Osteoblast (primary cell): ENCODE measurements at places on chromosomes 1 and 21. TPM values are rescaled to one million over a fixed set of nuclear protein-coding genes. Genes with fewer than 3 reads are reported as not detected.
A peak's percentile ranks its signal among the peaks of the same experiment; 100 is the strongest.

ADAMTS4 gene
- total RNA-seq: 1.4 and 3.5 TPM in 2 replicates

GRCh38 chr1:50978852-50979781 is 9.1 kb downstream of the CDKN2C start:
- peak overlapping the region; percentile 83 for H3K27ac ChIP-seq
- peaks cover 28% of the 10 kb centered on the region for H3K4me1 ChIP-seq
- no peaks in the 10 kb centered on the region for H3K36me3 ChIP-seq

DNA sequence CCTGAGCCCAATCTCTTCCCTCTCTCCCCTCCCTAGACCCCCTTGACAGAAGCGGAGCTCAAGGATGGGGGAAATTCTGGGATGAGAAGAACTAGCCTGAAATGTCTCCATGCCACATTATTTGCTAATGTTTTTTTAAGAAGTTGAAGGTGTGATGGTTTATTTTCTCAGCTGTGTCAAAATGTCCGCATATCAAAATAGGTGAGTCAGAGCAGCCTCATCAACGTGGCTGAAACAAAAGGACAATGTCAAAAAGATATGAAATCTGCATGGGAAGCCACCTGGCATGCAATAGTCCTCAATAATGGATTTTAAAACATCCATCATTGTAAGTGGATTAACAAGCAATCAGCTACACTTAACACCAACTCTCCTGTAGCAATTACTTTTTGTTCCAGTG is 101.4 kb downstream of the BEND5 start:
- DNase-seq: no peak
- H3K4me3 ChIP-seq: no peak overlapping the region

GRCh38 chr1:106406114-106406513 is 650.4 kb upstream of the PRMT6 start:
- H3K36me3 ChIP-seq: no peaks in the 10 kb centered on the region
- no peaks in the 10 kb centered on the region for H3K4me1 ChIP-seq
- no peak overlapping the region for H3K27ac ChIP-seq
- H3K27me3 ChIP-seq: no peaks in the 10 kb centered on the region

FCRL6 gene
- not detected in 2 replicates for total RNA-seq

DNA sequence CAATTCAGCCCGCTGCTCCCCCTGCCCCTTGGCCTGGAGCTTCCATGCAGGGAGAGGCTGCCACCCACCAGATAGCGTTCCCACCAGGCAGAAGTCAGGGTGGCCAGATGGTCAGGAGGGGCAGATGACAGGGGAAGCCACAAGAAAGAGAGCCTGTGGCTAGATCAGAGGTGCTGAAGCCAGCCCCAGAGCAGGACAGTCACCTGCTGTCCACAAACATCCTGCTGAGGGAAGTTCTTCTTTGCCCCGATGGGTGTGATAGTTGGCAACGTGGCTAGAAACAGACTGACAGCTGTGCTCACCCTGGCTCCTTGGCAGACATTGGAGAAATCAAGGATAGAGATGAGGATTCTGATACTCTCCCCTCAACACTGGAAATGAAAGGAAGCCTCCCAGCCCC is 27.2 kb upstream of the SRP9 start:
- no peak for DNase-seq
- H3K27me3 ChIP-seq: no peaks in the 10 kb centered on the region
- H3K27ac ChIP-seq: no peak overlapping the region
- H3K36me3 ChIP-seq: no peaks in the 10 kb centered on the region
- no peak overlapping the region for H3K4me3 ChIP-seq

SHE gene
- not detected in 2 replicates for total RNA-seq

DNA sequence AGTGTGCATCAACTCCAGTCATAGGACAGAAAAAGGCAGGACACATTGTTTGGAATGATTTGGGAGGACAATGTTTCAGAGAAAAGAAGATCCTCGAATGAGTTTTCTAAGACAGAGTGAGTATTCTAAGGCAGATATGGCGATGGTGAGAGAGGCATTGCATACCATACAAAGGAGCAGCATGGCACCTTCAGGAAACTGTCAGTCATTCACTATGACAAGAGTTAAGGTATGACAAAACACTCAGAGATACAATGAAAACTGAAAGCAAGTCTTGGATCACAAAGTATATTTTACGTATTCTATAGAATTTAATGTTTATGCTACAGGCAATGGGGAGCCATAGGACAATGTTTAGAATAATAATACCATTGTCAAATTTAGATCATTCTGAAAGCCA is 337.4 kb upstream of the LYPLAL1 start:
- no peak for DNase-seq
- no peaks in the 10 kb centered on the region for H3K4me1 ChIP-seq
- H3K27ac ChIP-seq: no peak overlapping the region
- H3K4me3 ChIP-seq: no peak overlapping the region

GRCh38 chr1:39833621-39834385 is 45.1 kb upstream of the BMP8B start:
- H3K4me3 ChIP-seq: no peak overlapping the region
- no peaks in the 10 kb centered on the region for H3K4me1 ChIP-seq
- no peak overlapping the region for H3K27ac ChIP-seq

DNA sequence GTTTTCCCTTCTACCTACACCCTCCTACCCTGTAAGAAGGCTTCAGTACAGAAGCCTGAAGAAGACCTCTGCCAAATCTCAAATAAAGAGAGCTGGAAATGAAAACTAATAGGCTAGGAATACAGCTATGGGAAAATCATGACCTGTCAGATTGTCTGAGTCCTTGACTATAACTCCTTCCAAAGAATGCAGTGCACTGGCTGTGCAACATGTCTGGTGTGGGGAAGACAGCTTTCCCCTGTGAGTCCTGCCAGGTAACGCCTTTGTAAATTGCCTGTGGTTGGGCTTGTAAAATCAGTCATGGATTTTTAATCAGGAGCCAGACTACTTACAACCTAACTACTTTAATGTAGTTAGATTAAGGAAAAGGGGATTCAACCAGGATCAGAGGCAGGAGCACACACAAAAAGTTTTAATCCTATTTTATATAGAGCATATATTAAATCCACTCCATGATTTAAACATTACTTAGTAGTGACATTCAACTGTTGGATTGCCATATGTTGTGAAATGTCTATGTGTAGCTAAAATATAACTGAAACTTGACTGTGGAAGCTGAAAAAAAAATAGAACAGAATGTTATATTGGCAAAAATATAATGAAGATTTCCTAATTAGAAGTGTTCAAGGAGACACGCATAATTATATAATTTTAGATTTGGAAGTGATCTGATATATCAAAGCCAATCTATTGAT is 1667.8 kb downstream of the KCNT2 start:
- no peak overlapping the region for H3K4me3 ChIP-seq
- no peak for DNase-seq
- no peaks in the 10 kb centered on the region for H3K36me3 ChIP-seq
- H3K27ac ChIP-seq: no peak overlapping the region
- no peaks in the 10 kb centered on the region for H3K27me3 ChIP-seq
- no peaks in the 10 kb centered on the region for H3K4me1 ChIP-seq

SPATA1 gene
- 1.8 and 2.1 TPM in 2 replicates for total RNA-seq

- no peak overlapping the region for H3K4me3 ChIP-seq
- peaks cover 24% of the 10 kb centered on the region for H3K4me1 ChIP-seq
- no peak for DNase-seq
Measured at GRCh38 chr1:182611787-182612186, 7.6 kb upstream of the RGS16 start.

AK2 gene
- total RNA-seq: 89.3 and 139 TPM in 2 replicates

OR2L5 gene
- total RNA-seq: not detected in 2 replicates

- peak; percentile 39 for DNase-seq
- no peak overlapping the region for H3K4me3 ChIP-seq
- H3K27ac ChIP-seq: no peak overlapping the region
- no peaks in the 10 kb centered on the region for H3K27me3 ChIP-seq
Measured at GRCh38 chr1:167301355-167301754, 80.7 kb downstream of the POU2F1 start.

- no peaks in the 10 kb centered on the region for H3K27me3 ChIP-seq
- DNase-seq: peak; percentile 73
- H3K36me3 ChIP-seq: peaks cover 22% of the 10 kb centered on the region
- H3K4me1 ChIP-seq: peaks cover 30% of the 10 kb centered on the region
- H3K4me3 ChIP-seq: no peak overlapping the region
Measured at GRCh38 chr1:207806531-207807325, 54.9 kb downstream of the CD46 start.

DNA sequence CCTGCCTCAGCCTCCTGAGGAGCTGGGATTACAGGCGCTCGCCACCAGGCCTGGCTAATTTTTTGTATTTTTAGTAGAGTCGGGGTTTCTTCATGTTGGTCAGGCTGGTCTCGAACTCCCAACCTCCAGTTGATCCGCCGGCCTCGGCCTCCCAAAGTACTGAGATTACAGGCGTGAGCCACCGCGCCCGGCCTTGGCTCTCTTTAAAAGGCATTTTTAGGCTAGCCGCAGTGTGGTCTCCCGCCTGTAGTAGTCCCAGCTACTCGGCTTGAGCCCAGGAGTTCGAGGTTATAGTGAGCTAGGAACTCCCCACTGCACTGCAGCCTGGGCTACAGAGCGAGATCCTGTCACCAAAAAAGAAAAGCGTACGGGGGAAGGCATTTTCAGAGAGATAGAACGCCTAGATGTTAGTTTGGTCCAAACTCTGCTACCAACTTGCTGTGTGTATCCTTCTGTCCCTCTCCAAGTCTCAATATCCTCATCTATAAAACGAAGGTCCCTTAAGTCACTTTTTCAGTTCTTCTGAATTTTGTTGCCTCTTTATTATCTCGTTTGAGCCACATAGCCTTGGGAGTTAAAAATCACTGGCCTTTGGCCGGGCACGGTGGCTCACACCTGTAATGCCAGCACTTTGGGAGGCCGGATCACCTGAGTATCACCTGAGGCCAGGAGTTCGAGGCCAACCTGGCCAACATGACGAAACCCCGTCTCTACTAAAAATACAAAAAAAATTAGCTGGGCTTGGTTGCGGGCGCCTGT is 734 bp downstream of the MED18 start:
- no peaks in the 10 kb centered on the region for H3K27me3 ChIP-seq
- peak overlapping the region; percentile 81 for H3K4me3 ChIP-seq

GRCh38 chr1:231818337-231818736 is 191.7 kb downstream of the DISC1 start:
- no peak overlapping the region for H3K4me3 ChIP-seq
- no peak for DNase-seq
- peaks cover 3% of the 10 kb centered on the region for H3K4me1 ChIP-seq
- no peaks in the 10 kb centered on the region for H3K27me3 ChIP-seq

KIF17 gene
- total RNA-seq: 0.29 and 0.36 TPM in 2 replicates

DNA sequence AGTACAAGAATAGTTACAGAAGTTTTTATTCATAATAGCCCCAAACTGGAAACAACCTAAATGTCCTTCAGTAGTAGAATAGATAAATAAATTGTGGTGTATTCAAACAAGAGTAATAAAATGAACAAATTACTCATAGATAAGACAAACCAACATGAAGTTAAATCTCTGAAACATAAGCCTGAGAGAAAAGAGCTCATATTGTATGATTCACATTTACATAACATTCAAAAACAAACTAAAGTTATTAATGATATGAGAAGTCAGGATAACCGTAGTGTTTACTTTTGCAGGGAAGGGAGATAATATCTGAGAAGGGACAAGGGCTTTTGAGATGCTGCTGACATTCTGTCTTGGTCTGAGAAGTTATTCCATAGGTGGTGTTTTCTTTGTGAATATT is 13.5 kb downstream of the STPG1 start:
- no peak overlapping the region for H3K27ac ChIP-seq
- H3K4me3 ChIP-seq: no peak overlapping the region
- DNase-seq: no peak
- H3K36me3 ChIP-seq: no peaks in the 10 kb centered on the region

DNA sequence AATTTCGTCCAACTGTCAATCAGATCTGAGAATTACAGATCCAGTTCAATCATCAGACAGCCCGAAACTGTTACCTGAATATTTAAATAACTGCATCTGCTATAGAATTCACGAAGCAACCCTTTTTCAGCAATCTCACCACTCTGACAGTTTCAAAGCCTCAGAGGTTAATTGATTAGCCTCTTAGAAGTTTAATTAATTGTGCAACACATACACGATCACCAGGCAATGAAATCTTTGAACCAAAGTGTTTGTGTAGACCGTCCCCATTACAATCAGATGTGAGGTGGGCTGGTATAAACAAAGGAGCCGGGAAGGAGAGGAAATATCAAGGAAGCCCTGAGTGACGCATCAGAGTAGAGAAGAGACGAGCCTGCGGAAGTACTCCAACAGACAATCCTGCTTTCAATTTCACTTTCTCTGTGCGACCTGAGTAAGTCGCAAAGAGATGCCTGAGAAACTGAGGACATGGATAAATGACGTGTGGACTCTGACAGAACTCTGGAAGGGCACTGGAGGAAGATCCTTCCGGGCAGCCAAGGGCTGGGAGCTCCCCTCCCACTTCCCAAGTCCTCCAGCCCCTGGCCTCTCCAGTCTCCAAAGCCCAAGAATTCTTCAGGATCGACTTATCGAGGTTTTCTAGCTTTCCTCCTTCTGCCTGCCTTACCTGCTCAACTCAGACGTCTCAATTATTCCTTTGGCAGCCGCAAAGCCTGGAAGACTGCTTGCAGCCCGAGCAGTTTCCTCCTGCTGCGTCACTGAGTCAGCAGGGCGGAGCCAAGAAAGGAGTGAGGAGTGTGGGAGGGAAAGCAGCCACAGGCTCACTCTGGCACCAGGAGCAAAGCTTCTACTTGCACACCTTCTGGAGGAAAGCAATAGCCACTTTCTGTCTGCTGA is at the start of gene RNASEL:
Gene RNASEL (minus strand): TSS at position 757 of the 897 bp plus-strand sequence. CDS start 2,450 bp downstream, outside the sequence.
- no peaks in the 10 kb centered on the region for H3K36me3 ChIP-seq
- no peaks in the 10 kb centered on the region for H3K27me3 ChIP-seq
- H3K4me1 ChIP-seq: peaks cover 6% of the 10 kb centered on the region
- peak; percentile 88 for DNase-seq
- peak within 1 kb of the TSS; percentile 74 for H3K4me3 ChIP-seq

PYCR2 gene
- 25.9 and 29.0 TPM in 2 replicates for total RNA-seq

TLR5 gene
- total RNA-seq: under 0.01 and 0.88 TPM in 2 replicates

POTED gene
- total RNA-seq: not detected in 2 replicates

BSND gene
- not detected in 2 replicates for total RNA-seq

SPATC1L gene
- total RNA-seq: 3.2 and 6.9 TPM in 2 replicates

- H3K27ac ChIP-seq: no peak overlapping the region
- H3K36me3 ChIP-seq: no peaks in the 10 kb centered on the region
- no peaks in the 10 kb centered on the region for H3K27me3 ChIP-seq
- no peak overlapping the region for H3K4me3 ChIP-seq
Measured at GRCh38 chr1:187634940-187635339, 806.2 kb downstream of the PLA2G4A start.

CFAP107 gene
- not detected in 2 replicates for total RNA-seq

GRCh38 chr1:58804853-58805565 is 21.2 kb upstream of the JUN start:
- H3K36me3 ChIP-seq: no peaks in the 10 kb centered on the region
- no peaks in the 10 kb centered on the region for H3K27me3 ChIP-seq
- DNase-seq: no peak
- no peak overlapping the region for H3K27ac ChIP-seq
- peaks cover 10% of the 10 kb centered on the region for H3K4me1 ChIP-seq
- H3K4me3 ChIP-seq: no peak overlapping the region

MCL1 gene
- total RNA-seq: 168 and 176 TPM in 2 replicates
